ENCODE measurements at places on chromosomes 4 and X. TPM values are rescaled to one million over a fixed set of nuclear protein-coding genes. Genes with fewer than 3 reads are reported as not detected.

The DCAF4L1 gene
- total RNA-seq, result 0.68 TPM

The SSX2B gene
- total RNA-seq, result not detected

The XAGE3 gene
- total RNA-seq, result not detected

The HEPH gene
- total RNA-seq, result not detected

The PNPLA4 gene
- total RNA-seq, result 14.8 TPM

The UGT2B15 gene
- total RNA-seq, result 0.98 TPM

The NKX6-1 gene
- 1.8 TPM for total RNA-seq

The AGA gene
- 22.7 TPM for total RNA-seq

All from Calu3 (cell line).